ENCODE measurements at places on chromosomes 7 and 10.
A peak's percentile ranks its signal among the peaks of the same experiment; 100 is the strongest.

DNA sequence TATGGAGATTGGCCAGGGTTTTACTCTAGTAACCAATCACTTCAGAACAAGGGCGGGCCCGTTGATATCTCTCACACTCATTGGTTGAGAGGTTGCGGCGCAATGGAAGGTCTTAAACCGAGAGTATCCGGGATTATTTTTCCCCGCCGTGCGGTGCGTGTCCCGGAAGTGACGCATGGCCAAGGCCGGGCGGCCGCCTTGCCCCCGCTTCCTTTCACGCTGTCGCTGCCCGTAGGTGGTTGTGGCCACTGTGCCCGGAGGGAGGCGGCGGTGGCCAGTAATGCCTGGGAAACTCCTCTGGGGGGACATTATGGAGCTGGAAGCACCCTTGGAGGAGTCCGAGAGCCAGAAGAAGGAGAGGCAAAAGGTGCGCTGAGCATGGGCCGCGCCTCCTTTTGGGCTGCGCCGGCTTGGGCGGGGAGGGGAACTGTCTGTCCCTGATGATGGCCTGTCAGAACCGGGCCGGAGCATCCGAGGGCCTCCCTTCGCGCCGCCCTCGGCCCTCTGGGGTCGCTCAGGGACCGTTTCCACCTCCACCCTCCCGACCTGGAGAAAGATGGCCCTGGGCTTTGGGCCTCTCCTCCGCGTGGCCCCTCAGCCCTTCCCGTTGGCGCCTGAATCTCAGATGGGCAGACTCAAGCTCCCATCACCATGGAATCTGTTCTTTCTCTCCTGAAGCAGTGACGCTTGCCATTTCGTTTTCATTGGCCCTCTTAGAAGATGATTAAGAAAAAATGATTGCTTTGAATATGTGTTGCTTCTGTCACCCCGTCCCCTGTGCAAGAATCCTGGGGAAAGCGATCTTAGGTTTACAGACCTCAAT lies at the start of gene DDX50:
DDX50 (plus strand) TSS at position 211 of the 823 bp plus-strand sequence; CDS start at position 281, 70 bp downstream.
- DNase-seq, result peak; percentile 98

- DNase-seq, result no peak
Measured at GRCh38 chr7:141537906-141538305, 13.3 kb upstream of the AGK start.

GRCh38 chr7:121061677-121062582 lies 73.4 kb downstream of the CPED1 start:
- no peak for DNase-seq

DNA sequence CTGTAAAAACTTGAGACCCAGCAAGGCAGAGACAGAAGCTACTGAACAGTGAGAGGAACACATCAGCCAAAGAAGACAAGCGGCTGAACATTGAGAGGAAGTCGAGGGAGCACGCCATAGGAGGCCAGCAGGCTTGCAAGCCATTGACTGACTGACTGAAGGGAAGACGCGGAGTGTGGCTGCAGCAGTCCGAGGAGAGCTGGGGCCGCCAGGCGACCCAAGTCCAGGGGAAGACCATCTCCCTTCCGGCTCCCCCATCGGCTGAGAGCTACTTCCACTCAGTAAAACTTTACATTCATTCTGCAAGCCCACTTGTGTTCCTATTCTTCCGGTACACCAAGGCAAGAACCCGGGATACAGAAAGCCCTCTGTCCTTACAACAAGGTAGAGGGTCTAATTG lies 167.3 kb upstream of the MBL2 start:
- DNase-seq, result no peak

- no peak for DNase-seq
Measured at GRCh38 chr7:119046068-119046467, 821.6 kb downstream of the ANKRD7 start.

GRCh38 chr10:71379118-71379766 lies 17.5 kb upstream of the CDH23 start:
- no peak for DNase-seq

DNA sequence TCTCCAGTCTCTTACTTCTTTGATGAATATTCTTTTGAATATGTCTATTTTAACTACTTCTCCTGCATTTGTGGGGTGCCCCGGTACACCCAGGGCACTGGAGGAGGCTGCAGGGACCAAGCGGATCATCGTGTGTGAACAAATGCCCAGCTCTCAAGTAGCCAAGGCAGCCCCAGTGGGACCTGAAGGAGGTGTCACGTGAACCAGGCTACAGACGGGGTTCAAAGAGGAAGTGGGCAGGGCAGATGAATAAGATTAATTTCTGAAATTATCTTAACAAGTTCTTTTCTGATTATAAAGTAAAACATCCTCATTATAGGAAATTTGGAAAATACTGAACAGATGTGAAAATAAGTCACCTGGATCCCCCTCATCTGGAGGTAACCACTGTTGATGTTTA lies 78.4 kb upstream of the DUSP5 start:
- DNase-seq, result no peak

GRCh38 chr10:88103576-88103975 lies 240.2 kb downstream of the PTEN start:
- no peak for DNase-seq

All from natural killer cell treated with Interleukin-12 subunit alpha and Interleukin-12 subunit beta and Interleukin-15 and Interleukin-18, amount 100 ng/mL, for 72 hours (primary cell).